ENCODE measurements at places on chromosomes 2 and 18.
A peak's percentile ranks its signal among the peaks of the same experiment; 100 is the strongest.

DNA sequence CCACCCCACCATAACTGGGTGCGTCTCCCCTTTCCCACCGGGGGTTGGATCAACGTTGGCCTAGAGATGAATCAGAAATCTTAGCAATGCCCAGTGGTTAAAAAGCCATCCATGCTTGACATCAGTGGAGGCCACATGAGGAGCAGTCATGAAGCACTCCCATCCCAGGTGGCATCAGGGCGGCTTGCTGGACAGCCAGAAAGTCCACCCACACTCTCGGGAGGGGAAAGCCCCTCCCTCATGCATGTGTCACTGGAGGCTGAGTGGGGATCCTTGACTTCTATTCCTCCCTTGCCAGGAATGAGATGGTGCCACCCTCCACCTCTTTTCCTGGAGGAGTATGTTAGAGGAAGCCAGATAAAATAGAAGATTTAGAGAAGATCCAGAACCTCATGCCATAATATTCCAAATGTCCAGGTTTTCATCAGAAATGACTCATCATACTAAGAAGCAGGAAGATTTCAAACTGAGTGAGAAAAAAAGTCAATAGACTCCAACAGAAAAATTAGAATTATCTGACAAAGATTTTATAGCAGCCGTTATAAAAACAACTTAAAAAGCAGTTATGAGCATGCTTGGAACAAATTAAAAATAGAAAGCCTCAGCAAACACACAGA is 507.1 kb upstream of the ID2 start:
- DNase-seq: no peak

- DNase-seq: peak; percentile 51
These were observed 9.7 kb downstream of the TMEM18 start for GRCh38 chr2:667332-667999.

DNA sequence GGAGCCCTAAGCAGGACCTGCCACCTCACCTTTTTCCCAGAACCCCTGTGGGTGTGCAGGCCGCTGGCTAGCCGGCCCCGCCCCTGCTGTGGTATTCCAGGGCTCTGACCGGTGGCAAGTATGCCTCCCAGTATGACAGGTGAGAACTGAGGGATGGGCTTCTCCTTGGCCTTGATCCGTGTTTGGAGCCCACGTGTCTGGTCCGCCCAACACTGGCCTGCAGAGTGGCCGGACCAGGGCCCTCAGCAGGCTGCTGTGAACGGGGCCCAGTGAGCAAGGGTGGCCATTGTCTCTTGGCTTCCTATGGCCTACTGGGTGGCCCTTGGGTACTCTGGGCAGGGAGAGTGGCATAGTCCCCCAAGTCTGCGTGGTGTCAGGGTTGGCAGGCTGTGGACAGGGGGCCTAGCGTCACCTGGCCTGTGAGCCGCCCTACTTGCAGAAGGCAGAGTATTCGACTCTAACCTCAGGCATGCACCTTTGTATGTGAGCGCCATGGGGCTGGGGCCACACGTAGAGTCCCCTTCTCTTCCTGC is 1.8 kb downstream of the RNPEPL1 start:
- no peak for DNase-seq

DNA sequence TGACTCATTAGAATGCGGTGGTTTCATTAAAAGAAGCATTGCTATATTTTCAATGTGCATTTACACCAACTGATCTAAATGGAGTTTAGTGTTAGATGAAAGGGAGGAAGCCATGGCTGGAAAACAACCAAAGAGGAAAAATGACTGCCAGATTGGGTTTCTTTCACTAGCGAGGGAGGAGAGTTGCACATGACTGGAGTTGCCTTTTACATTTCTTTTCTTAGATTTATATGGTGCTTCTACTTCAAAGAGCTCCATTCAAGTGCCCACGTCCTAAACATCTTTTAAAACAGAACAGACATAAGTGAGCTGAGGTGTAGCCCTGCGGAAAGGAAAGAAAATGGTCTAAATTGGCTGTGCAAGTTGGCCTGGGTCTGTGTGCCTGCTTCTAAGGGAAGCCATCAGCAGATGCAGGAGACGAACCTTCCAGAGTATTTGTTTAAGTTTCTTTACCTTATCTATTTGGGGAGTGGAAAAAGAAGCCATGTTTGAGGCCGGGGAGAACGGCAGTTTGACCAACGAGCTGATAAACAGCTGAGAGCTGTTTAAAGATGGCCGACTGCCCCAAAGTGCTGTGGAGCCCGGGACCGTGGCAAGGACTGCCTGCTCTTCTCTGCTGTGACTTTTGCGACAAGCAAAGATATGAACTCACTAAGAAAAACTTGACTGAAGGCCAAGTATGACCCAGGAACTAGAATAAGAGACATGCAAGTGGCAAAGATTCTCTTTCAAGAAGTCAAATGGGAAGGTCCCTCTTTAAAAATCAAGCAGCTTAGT is 327.0 kb downstream of the ZNF516 start:
- no peak for DNase-seq

DNA sequence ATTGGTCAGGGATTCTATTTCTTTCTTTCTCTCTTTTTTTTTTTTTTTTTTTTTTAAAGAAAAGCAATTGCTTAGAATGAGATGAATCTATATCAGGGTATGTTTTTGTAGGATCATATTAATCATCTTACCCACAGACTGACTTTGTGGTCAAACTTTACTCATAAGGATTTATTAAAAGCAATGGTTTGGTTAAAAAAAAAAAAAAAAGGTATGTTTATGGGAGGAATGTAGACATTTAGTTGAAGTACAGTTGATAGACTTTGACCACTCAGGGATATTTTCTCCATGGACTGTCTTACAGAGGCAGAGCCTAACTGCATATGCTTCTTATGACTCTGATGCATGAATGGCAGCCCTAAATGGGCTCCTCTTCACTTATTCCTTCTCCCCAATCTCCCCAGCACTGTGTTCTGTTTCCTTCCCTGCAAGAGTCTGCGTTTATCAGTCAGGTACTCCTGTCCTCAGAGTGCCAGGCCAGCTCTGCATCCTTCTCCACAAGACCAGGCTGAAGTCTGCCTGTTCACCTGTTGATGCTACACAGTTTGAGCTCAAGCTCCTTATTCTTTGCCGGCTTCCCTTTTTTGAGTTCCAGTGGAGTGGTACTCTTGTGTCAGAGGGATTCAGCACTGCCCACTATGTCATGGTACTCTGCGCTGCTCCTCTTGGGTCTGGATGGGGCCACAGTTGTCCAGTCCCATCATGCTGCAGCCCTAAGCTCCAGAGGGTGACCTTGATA is 24.3 kb downstream of the CRIM1 start:
- DNase-seq: no peak

- DNase-seq: no peak
These were observed 19.3 kb upstream of the FZD7 start for GRCh38 chr2:202014318-202014717.

GRCh38 chr2:72178551-72178950 is 30.9 kb upstream of the CYP26B1 start:
- no peak for DNase-seq
